ENCODE measurements at places on chromosomes 6 and 20. TPM values are rescaled to one million over a fixed set of nuclear protein-coding genes. Genes with fewer than 3 reads are reported as not detected.

DNA sequence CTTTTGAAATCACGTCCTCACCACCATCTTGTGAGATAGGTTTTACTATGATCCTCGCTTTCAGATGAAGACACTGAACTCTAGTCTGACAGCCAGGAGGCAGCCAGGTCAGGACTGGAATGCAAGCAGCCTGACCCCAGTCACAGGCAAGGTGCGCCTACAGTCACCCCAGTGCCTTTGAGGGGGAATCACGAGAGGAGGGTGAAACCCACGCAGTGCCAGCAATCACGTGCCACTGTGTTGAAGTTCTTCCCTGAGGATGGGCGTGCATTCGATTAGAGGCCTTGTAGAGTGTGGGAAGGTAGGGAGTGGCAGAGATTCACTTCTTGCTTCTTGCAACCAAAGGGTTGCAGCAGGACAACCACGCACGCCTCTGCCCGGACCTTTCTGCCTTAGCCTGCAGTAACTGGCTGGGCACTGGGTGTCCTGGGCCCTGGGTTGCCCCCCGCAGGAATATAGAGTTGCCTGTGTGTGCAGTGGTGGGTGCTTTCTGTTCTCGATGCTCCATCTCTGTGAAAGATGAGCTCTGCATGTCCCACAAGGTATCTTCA is 33.7 kb upstream of the IRF4 start:
- DNase-seq: no peak

DNA sequence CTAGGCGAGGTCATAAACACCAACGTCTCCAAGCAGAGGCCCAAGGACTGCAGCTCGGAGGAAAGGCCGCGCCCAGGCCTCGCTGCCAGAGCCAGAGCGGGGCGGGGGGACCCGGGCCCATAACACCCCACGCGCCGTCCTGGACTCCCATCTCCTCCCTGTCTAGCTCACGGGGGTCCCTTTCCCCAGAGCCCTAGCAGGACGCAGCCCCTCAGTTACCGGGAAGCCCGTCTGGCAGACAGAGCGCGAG is 44.9 kb downstream of the MDFI start:
- no peak for DNase-seq

SLC17A9 gene
- 12.0 TPM for total RNA-seq

DNA sequence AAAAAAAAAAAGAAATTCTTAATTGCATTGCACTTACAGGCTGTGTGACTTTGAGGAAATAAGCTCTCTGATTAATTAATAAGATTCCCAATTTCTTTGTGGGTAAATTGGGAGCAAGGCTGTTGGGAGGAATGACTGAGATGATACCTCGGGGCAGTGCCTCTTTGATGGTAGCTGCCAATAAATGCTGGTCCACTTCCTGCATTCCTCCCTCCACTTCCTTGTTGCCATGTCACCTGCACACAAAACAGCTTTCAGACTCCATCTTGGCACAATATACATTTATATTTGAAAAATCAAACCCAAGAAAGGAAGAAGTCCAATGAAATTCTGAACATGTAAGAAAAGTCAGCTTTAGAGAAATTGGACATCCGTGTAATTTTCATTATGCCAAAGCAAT is 45.1 kb downstream of the MTHFD1L start:
- no peak for DNase-seq

GRCh38 chr6:55182016-55182650 is 7.8 kb downstream of the HCRTR2 start:
- DNase-seq: no peak

DNA sequence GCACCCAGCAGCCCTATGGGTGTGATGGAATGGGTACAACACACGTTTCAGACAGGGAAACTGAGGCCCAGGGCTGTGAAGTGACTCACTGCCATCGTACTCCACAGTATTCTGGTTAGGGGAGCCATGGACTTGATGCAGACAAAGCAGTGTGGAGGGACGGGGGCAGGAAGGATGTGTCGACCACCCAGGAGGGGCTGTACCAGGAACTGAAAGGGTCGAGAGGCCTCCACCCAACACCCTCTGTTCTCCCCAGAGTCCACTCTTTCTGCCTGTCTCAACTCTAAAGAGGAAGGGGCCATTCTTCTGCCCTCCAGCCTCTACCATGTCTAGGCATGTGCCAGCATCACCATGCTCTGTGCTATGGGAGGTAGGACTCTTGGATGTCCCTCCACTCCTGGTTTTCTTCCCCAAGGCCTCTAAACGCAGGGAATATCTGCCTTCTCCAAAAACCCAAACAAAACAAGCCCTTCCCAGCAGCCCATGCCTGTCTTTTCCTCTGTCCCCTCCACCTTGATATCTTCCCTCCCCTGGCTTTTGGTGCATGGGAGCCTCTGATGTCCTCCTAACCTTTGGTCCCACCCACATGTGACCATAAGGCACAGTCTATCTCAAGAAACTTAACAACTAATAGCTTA is 7.4 kb downstream of the SLC22A1 start:
- DNase-seq: no peak

- DNase-seq: no peak
Observed at GRCh38 chr6:63441266-63441956, 121.6 kb upstream of the LGSN start.

DNA sequence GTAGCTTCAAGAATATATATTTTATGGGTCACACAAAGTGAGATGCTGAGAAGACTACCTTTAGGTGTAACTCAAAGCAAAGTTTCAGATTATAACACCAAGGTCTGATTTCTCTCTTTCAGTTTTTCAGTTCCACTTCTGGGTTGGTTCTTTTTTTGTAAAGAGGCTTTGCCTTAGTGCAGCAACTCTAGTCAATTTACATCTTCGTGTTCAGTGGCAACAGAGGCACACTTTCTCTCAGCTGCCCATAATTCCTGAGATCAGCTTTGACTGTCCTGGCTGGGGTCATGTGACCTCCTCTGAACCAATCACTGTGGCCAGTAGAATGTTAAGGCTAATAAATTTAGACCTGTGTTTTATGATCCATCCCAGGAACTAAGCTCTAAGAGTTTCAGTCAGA is 120.2 kb downstream of the TINAG start:
- no peak for DNase-seq

GRCh38 chr6:37381579-37381978 is 27.8 kb downstream of the RNF8 start:
- DNase-seq: peak; percentile 61

DNA sequence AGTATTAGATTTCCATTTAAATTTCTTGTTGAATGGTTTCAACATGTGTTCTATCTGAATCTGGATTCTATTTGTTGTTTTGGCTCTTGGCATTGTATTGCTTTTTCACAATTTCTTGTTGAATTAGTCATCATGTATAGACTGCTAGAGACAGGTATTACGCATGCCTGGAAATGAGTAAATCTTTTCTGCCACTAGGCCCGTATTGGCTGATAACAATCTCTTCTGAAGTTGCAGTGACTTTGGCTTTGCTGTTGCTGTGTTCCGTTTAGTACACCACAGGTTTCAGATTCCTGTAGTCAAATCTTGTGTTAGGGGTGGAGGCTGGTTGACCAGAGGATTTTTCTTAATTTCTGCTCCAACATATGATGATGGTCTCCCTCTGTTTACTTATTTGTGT is 1339.4 kb downstream of the GRIK2 start:
- DNase-seq: no peak
